ENCODE measurements at places on chromosomes 3 and 15.
A peak's percentile ranks its signal among the peaks of the same experiment; 100 is the strongest.

DNA sequence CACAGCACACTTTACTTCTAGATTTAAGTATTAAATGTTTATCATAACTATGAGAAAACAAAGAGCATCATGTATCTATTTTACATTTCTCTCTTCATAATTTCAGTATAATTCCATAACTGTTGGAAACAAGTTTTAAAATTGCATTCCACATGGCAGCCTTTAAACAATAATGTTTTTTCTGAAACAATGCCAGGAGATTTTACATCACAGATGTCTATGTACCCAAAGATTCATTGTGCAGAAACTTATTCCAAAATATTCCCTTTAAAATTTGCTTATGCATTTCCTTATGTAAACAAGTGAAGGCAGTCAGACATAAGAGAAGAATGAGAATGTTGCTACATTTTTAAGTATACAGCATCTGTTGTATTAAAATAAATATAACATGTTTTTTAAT lies 324.9 kb upstream of the COL8A1 start:
- no peak overlapping the region for H3K4me3 ChIP-seq
- no peak for DNase-seq
- no peaks in the 10 kb centered on the region for H3K4me1 ChIP-seq
- no peaks in the 10 kb centered on the region for H3K27me3 ChIP-seq

DNA sequence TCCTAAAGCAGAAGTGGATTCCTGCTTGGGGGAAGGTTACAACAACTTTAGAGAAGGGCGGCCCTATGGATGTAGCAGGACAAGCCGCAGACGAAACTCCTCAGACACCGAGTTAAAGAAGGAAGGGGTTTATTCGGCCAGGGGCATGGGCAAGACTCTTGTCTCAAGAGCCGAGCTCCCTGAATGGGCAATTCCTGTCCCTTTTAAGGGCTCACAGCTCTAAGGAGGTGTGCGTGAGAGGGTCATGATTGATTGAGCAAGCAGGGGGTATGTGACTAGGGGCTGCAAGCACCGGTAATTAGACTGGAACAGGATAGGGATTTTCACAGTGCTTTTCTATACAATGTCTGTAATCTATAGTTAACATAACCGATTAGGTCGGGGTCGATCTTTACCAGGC lies 879 bp upstream of the PDHB start:
- no peak overlapping the region for H3K4me3 ChIP-seq
- H3K27me3 ChIP-seq = peaks cover 15% of the 10 kb centered on the region
- H3K27ac ChIP-seq = peak overlapping the region; percentile 30
- H3K36me3 ChIP-seq = peaks cover 10% of the 10 kb centered on the region

GRCh38 chr3:196989721-196990262 lies 21.2 kb upstream of the PIGZ start:
- peaks cover 13% of the 10 kb centered on the region for H3K4me1 ChIP-seq
- H3K27ac ChIP-seq = no peak overlapping the region
- H3K4me3 ChIP-seq = no peak overlapping the region
- H3K36me3 ChIP-seq = no peaks in the 10 kb centered on the region

DNA sequence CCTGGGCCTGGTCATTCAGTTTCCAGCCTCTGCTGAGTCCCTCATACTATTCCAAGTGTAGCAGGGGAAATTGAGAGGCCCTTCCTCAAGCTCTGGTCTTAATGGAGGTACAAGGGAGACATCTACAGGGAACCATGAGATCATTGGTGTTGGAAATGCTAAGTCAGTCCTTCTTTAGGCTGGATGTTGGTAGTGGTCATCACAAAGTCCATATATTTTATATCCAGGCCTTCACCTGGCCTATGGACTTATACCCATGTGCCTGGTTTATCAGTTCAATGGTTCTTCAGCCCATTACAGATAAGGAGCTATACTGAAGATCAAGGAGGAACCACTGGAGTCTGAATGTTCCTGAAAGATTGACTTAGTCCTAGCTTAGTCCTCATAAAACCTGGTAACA lies 135.0 kb downstream of the STAG1 start:
- H3K27ac ChIP-seq = no peak overlapping the region
- no peak for DNase-seq
- H3K36me3 ChIP-seq = peaks cover 5% of the 10 kb centered on the region

DNA sequence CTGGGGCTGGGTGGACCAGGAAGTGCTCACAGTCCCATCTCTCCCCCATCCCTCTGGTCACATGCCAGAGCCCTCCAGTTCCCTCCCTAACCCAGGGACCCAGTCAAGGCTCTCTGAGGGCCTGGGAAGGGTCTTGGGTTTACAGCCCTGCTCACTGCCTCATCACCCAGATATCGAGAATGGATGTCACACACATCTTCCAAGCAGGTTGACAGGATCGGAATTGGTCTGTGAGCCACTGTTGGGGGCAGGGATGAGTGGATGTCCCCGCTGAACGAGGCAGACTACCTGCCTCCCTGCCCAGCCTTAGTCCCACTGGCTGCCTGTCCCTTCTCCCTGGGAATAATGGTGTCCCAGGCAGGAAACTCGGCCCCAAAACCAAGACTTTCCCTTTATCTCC lies 20.0 kb upstream of the GOLGA6C start:
- no peak overlapping the region for H3K27ac ChIP-seq
- no peak for DNase-seq
- peaks cover 9% of the 10 kb centered on the region for H3K4me1 ChIP-seq
- H3K27me3 ChIP-seq = peaks cover 2% of the 10 kb centered on the region

DNA sequence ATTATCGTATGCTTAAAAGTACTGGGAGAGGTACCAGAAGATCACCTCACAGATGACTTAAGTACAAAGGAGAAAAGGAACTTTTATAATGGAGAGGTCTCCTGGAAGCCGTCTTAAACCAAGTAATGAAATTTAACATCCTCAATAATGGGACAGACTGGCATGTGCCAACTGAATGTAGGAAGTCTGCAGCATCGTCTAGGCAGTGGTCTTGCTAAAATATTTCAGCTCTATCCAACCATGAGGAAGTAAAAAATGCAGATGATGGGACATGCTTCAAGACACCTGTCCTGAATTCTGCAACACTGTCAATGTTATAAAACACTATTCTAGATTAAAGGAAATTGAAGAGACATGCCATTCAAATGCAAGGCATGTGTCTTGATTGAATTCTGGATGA lies 458.8 kb upstream of the TPRG1 start:
- no peaks in the 10 kb centered on the region for H3K27me3 ChIP-seq
- H3K27ac ChIP-seq = no peak overlapping the region
- no peak for DNase-seq
- no peaks in the 10 kb centered on the region for H3K36me3 ChIP-seq

- DNase-seq = no peak
- no peaks in the 10 kb centered on the region for H3K4me1 ChIP-seq
- no peak overlapping the region for H3K27ac ChIP-seq
- peaks cover 6% of the 10 kb centered on the region for H3K36me3 ChIP-seq
- H3K4me3 ChIP-seq = no peak overlapping the region
Measured at GRCh38 chr3:9715764-9716437, 12.3 kb downstream of the CPNE9 start.

GRCh38 chr3:61802772-61803171 lies 241.4 kb downstream of the PTPRG start:
- DNase-seq = no peak
- no peak overlapping the region for H3K27ac ChIP-seq
- H3K4me3 ChIP-seq = no peak overlapping the region
- H3K36me3 ChIP-seq = no peaks in the 10 kb centered on the region

GRCh38 chr3:193572426-193572908 lies 17.8 kb upstream of the ATP13A4 start:
- H3K4me1 ChIP-seq = peaks cover 2% of the 10 kb centered on the region
- DNase-seq = peak; percentile 66
- no peaks in the 10 kb centered on the region for H3K36me3 ChIP-seq
- no peaks in the 10 kb centered on the region for H3K27me3 ChIP-seq

GRCh38 chr15:53875711-53876110 lies 102.5 kb upstream of the UNC13C start:
- no peaks in the 10 kb centered on the region for H3K27me3 ChIP-seq
- H3K4me3 ChIP-seq = no peak overlapping the region
- DNase-seq = no peak
- H3K36me3 ChIP-seq = no peaks in the 10 kb centered on the region
- H3K27ac ChIP-seq = no peak overlapping the region

DNA sequence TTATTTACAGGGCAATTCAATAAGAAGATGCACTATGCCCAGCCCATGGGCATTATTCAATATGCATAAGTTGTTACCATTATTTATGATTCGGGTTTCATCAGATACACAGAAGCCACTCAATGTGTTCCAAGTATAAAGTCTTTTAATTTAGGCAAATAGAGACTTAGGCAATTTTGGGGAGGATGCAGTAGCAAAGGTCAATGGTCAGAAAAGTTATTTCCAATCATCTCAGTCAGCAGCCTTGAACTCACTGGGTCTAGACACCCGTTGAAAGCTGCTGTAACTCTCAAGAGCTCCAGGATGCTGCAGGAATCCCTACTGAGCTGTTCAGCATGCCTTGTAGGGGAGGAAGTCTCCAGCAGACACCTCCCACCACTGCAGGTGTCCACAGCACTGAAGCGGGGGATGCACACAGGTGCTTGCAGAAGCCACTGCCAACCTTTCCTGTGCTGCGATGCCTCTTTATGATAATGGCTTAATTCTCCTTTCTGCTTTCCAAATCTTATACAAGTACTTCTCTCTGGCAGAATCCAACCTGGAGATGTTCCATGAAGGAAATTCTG lies 155.0 kb upstream of the SUCLG2 start:
- no peaks in the 10 kb centered on the region for H3K36me3 ChIP-seq
- DNase-seq = no peak
- no peaks in the 10 kb centered on the region for H3K27me3 ChIP-seq
- no peaks in the 10 kb centered on the region for H3K4me1 ChIP-seq
- H3K4me3 ChIP-seq = no peak overlapping the region
- no peak overlapping the region for H3K27ac ChIP-seq

- no peak overlapping the region for H3K27ac ChIP-seq
- no peak overlapping the region for H3K4me3 ChIP-seq
- no peak for DNase-seq
- H3K4me1 ChIP-seq = peaks cover 5% of the 10 kb centered on the region
- H3K27me3 ChIP-seq = peaks cover 10% of the 10 kb centered on the region
Measured at GRCh38 chr15:42045211-42045615, 24.4 kb upstream of the PLA2G4E start.

DNA sequence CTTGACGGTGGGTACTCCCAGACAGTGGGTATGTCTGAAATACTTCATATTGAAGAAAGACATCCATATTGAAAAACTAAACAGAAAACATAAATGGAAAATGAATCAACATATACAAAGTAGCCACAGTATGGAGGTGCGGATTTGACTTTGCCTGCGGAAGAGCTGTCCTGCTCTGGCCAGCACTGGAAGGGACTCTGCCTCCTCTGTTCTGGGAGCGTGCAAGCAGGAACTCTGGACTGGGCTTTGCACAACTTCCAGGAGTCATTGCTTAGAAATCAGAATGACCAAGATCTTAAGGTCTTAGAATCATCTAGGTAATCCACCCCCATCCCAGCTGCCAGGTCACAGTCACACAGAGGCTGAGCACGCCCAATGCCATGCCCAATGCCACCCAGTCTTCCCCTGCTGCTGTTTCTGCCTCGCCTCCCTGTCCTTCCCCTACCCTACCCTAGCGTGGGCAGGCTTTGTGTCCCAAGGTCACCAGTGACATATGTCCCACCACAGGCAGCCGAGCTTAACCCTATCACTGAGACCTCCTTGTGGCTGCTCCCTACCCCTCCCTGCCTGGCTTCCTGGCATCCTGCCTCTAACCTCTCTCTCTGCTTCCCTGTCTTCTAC lies 36.3 kb downstream of the CDC25A start:
- no peak for DNase-seq
- H3K36me3 ChIP-seq = no peaks in the 10 kb centered on the region
- no peak overlapping the region for H3K27ac ChIP-seq
